Cortex of kidney (tissue), 1 donor: ENCODE measurements at places on chromosomes 2 and 18.

DNA sequence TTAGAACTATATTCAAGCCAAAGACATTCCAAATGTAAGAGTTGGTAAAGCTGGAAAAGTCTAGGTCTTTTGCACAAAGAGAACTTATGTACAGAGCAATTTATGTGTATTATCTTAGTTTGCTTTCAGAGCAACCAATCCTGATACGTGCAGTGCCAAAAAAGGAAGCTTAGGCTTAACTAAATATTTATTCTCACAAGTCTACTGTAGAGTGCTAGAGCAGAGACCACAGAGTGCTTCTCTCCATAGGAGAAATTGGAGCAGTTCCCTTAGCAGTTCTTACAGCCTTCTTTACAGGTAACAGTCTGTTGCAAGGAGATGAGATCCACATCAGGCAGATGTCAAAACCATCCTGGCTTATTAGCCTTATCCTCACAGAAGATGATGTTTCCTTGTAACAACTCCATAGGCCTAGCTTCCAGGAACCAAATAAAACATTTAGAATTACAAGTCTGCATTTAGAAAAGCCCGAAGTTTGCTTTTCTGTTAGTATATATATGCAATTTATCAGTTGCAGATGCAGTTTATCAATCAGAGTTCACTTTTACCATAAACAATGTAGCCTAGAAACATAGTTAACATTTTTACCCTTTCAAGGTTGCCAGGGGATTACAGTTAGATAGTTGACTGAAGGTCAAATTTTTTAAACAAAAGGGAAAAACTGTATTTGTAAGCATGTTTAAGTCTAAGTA, 250.6 kb upstream of the KCNJ3 start:
- no peak for DNase-seq

DNA sequence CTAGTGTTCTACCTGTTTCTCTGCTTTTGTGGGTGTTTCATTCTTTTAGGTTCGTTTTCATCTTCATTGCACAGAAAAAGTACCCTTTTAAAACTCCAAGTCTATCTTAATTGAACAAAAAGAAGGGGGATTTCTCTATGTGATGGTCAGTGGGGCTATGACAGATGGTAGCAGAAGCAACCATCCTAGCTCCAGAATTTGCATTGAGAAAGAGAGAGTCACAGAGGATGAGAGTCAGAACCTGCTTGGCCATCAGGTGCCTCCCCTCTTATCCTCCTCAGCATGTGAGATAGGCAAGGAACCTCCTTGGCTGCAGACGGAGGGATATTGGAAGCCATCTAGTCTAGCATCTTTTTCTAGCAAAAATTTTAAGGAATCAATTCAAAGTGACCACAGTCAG, 398.0 kb upstream of the DCC start:
- no peak for DNase-seq

DNA sequence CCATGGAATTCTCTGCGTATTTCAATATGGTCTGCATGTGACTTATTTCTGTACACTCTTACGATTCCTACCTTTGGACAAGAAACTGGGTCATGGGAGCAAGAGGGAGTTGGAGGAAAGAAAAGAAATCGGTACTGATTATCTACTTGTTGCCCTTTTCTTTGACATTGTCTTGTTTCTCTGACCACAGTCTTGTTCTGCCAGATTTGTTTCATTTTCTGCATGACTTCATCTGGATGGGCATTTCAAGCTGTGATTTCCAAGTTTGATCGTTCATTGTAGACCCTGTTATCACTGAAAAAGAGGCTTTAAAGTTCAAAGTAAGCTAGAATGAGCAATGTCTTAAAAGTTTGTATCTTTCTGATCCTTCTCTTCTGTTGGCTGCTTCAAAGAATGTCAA, 2186.3 kb upstream of the CELF4 start:
- no peak for DNase-seq

- DNase-seq: no peak
Measured at GRCh38 chr2:168524005-168524404, 67.9 kb downstream of the CERS6 start.

GRCh38 chr2:134389381-134389780, 135.5 kb downstream of the MGAT5 start:
- DNase-seq: no peak

GRCh38 chr2:189446780-189447179, 5.5 kb downstream of the WDR75 start:
- no peak for DNase-seq

GRCh38 chr2:54618646-54619565, 104.6 kb upstream of the EML6 start:
- DNase-seq: no peak

DNA sequence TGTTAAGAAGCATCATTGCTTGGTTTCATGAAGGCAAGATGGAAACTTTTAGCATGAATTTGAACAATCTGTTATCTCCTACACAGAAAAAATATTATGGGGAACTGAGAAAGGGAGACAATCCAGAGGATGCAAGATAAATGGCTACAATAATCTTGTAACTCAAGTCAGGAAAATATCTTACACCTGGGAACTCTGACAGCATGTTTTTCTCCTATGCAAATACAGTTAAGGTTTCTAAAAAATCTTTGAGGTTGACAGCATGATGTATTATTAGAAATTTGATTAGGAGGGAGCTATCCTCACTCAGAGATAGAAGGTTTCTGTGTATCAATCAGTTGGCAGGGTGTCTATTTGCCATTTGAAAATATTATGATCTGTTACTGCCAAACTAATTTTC, 75.6 kb downstream of the GPD2 start:
- no peak for DNase-seq

DNA sequence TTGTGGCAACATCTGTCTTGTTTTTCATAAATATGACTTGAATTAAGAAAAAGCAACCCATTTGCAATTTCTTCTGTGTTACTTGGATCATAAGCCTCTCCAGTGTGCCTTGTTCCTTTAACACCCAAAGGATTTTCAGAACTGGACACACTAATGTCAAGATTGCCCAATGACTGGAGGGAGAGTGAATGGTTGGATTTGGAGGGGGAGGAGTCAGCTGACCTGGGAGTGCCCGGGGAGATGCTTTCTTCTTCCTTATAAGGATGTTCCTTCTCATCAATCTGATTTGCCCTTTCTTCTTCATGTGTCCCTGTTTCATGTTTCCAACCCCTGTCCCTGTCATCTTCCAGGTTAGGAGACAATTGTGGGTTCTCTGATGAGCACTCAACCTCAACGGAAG, 48.8 kb downstream of the ALPK2 start:
- no peak for DNase-seq

DNA sequence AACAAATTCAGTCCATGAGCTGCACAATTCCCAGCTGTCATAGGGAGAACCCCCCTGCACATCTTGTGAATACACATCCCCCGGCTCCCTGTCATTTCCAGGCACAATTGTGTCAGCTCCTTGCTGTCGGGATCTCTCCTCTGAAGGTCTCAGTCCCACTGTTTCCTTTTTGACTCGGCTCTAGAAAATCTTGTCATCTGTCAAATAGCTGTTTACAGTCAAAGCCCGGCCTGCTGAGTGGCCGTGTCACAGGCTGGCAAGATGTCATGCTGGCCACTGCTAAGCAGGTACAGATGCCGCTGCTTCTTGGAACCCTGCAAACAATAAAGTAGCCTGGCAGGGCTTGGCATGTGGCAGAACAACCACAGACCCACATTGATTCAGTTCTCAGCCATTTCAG, 61.7 kb downstream of the LYPD1 start:
- DNase-seq: no peak

GRCh38 chr2:231780123-231780908, 766 bp downstream of the PDE6D start:
- DNase-seq: no peak

DNA sequence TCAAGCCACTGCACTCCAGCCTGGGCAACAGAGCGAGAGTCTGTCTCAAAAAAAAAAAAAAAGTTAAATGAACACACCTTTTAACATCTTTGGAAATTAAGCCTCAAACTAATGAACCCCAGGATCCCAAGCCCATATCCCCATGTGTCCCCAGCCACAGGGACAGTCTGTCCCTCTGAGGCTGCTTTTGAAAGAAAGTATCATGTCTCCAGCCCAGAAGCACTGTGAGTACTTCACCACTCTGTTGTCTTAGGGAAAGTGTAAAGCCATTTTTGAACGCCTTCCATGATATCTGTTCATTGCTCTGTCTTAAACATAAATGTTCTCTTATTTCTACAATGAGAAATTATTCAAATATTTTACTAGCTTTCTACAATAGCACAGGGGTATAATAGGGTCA, 52.1 kb upstream of the CHMP1B start:
- no peak for DNase-seq

DNA sequence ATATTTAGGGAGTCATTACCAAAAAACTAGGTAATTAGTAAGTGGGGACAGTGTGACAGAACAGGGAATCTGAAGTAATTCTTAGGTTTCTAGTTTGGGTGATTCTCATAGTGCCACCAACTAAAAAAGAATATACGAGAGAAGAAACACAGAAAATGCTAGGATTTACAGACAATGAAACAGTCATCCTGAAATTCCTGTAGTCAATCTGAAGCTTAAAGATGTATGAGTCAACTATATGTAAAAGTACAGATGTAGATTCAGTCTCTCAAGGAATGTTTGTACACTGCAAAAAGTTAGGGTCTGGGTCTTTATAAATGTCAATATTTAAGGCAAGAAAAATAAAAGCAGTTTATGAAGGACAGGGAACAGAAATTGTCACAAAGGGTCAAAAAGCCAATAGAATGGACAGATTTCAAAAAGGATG, 107.0 kb downstream of the STRN start:
- DNase-seq: no peak

DNA sequence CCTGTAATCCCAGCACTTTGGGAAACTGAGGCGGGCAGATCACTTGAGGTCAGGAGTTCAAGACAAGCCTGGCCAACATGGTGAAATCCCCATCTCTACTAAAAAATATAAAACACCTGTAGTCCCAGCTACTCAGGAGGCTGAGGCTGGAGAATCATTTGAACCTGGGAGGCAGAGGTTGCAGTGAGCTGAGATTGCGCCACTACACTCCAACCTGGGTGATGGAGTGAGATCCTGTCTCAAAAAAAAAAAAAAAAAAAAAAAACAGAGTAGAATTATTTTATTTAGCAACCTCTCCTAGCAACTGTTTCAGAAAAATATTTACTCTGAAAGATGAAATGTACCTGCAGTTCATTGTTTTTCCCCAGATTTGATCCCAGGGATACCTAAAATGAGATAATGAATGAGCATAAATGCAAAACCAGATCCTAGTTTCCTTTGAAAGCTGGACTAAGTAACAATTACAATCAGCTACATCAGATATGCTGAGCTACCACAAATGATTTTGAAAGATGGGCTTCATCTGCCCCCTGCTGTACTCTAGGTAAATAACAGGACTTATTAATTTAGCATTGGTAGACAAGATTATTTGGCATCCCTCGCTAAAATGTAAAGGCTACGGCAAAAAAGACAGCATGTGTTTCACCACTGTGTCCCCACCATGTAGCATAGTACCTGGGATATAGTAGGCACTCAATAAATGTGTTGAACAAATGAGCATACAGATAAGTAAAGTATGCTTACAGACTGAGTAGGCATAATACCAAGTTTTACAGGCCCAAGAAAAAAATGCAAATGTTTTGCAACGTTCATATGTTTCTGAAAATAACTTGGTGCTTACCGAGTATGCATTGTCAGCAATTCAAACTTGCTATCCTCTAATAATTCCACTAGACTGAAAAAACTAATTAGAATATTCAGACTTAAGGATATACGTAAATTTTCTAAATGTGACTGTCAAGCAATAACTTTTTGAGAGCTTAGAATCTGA, 102.5 kb downstream of the ATL2 start:
- DNase-seq: no peak

- no peak for DNase-seq
Measured at GRCh38 chr2:36710858-36711515, 14.5 kb downstream of the VIT start.

DNA sequence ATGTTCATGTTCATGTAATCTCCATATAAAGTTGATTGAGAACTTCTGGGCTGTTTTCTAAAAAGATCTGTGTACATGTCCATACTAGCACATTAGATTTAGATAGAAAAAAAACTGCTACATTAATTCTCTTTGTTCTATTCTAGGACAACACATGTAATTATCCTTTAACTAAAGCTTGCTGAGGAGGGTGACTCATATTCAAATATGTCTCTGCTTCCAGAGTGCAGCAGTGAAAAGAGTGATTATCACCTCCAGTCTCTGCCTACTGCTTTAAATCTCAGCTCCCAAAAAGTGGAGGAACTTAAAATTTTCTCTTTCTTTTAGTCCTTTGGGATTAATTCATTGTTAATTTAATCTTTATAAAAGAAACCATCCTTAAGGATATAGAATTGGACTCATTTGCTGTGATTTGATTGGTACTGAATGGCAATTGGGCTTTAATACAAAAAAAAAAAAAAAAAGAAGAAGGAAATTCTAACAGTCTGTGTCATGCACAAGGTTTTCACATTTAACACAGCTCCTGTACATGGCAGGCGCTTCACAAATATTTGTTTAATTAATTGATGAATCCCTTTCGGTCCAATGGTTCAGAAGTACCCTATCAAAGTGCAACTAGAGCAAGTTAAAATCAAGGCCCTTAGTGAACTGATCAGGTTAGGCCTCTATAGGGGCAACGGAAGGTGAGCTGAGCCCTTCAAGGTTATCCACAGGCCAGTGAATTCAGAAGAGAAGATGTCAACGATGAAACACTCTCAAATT, 214.0 kb upstream of the KCNJ3 start:
- DNase-seq: no peak

DNA sequence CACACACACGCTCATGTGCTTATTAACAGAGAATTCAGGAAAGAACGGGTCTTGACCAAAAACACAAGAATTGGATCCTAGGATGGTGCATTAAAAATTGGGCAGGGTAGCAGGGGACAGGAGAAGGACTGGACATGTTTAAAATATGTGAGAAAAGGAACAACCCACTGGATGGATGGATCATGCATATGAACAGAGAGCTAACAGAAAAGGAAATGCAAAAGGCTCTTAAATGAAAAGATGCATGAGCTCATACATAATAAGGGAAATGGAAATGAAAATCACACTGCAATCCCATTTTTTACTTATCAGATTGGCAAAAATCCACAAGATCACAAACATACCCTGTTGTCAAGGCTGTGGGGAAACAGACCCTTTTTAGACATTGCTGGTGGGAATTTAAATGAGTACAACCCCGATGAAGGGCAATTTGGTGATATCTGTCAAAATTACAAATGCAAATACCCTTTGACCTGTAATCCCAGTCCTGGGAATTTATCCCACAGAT, 440.6 kb upstream of the SLC14A2 start:
- no peak for DNase-seq

DNA sequence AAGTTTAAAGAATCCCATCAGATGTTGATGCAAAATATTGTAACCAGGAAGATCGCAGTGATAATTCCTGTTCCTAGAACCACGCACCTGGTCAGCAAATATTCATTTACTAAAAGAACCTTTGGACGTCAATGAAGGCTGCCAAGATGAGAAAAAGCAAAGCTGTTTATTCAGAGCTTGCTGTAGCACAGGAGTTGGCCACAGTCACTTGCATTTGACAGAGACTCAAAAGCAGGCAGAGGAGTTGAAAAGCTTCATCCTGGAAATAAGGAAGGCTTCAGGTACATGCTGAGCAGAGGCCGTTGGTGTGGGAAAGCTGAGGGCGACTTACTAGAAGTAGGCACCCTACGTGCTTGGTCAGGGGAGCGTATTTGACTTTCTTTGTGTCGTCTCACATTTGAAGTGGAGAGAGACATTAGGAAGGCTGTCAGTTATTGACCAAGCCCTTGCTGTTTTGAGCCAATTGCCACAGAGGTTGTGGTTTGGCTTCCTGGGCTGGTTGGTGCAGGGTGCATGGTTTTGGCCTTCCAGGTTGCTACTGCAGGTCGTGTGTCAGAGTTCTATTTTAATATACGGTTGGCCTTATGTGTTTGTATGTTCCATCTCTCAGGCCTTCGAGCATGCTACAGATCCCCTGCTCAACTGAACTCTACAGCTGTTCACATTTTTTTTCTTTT, 289.6 kb downstream of the METTL4 start:
- no peak for DNase-seq
